ENCODE measurements at places on chromosomes 12 and 14.

- DNase-seq: no peak
Measured at GRCh38 chr12:9757433-9758025, 3.2 kb downstream of the CD69 start.

- DNase-seq: no peak
Measured at GRCh38 chr12:26318661-26319068, 123.3 kb downstream of the SSPN start.

GRCh38 chr12:43883311-43883710 is 47.4 kb downstream of the TMEM117 start:
- DNase-seq: no peak

- DNase-seq: no peak
Measured at GRCh38 chr14:22666203-22666893, 22.2 kb upstream of the OR6J1 start.

GRCh38 chr14:64636980-64637429 is 67.2 kb upstream of the PLEKHG3 start:
- no peak for DNase-seq

DNA sequence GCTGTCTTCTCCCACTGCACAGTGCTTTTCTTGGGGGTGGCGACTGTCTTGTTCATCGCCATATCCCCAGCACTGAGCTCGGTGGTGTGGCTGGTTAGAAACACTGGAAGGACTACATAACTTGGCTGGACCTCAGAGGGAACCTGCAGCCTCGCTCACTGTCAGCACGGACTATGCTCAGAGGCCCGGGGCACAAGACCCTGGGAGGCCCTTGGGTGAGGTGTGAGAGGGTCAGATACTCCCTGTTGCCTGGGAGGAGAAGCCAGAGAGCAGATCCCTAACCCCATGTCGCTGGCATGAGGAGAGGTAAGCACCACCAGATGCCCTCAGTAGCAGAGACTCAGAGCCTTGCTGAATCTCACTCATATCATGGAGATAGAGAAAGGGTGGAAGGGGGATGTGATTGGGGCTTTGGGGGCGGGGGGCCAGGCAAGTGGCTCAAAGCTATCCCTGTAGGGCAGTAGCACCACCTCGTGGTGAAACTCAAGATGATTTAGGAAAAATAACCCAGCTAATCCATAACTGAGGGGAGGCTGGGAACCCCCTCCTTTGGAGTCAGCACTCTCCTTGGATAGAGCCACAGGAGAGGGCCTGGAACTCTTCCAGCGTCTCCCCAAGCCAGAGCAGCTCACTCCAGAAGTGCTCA is 18.7 kb upstream of the HDAC7 start:
- no peak for DNase-seq

- DNase-seq: no peak
Measured at GRCh38 chr14:101520621-101521472, 40.4 kb upstream of the DIO3 start.

GRCh38 chr12:32069071-32069470 is 37.6 kb upstream of the BICD1 start:
- no peak for DNase-seq

DNA sequence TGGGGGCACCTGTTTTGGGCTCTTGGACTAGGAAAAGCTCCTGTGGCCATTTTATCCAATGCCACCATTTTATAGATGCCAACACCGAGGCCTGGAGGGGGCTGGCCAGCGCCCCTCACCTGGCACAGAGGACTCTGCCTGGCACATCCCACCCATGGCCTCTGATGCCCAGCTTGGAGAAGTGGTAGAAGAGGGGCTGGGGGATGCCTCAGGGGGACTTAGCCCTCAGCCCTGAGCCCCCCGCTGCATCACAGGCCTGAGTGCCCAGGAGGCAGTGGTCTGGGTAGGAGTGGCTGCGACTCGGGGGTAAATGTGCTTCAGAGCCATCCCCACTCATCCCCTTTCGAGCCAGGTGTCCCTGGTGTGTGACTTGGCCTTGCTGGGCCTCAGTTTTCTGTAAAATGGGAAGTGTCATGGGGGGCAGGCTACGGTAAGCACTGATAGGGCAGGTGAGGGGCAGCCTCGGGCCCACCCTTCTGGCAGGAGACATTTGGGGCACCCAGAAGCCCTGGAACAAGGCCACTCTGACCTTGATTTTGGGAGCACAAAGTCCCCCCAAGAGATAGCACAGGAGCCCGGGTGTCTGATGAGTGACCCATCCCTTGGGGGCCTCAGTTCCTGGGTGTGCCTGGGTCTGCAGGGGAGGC is 22.5 kb downstream of the SH2B3 start:
- no peak for DNase-seq

- no peak for DNase-seq
Measured at GRCh38 chr12:48750215-48750614, 33.7 kb upstream of the CCNT1 start.

DNA sequence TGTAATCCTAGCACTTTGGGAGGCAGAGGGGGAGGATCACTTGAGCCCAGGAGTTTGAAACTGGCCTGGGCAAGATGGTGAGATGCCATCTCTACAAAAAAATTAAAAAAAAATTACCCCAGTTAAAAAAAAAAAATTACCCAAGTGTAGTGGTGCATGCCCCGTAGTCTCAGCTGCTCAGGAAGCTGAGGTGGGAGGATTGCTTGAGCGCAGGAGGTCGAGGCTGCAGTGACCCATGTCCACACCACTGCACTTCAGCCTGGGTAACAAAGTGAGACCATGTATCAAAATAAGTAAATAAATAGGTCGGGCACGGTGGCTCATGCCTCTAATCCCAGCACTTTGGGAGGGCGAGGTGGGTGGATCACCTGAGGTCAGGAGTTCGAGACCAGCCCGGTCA is 128.8 kb downstream of the VRK1 start:
- no peak for DNase-seq

DNA sequence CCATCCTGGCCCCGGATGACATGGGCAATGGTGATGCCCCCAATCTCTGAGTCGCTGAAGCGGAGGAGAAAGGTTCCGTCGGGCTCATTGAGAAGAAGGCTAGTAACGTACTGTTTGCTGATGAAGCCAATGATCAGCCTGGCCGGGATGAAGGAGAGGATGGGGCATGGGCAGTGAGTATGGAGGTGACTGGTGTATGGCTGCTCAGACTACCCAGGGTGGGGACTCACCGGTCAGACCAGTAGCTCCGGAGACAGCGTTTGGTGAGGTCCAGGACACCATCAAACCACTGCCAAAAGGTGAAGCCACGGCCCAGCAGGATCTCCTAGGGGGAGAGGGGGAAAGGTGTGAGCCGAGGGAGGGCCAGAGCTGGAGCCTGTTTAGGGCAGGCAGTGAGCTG is 10.9 kb downstream of the NAB2 start:
- DNase-seq: no peak

GRCh38 chr12:13066014-13066413 is 21.8 kb downstream of the FAM234B start:
- no peak for DNase-seq

- DNase-seq: no peak
Measured at GRCh38 chr12:88493636-88494035, 86.6 kb downstream of the KITLG start.

DNA sequence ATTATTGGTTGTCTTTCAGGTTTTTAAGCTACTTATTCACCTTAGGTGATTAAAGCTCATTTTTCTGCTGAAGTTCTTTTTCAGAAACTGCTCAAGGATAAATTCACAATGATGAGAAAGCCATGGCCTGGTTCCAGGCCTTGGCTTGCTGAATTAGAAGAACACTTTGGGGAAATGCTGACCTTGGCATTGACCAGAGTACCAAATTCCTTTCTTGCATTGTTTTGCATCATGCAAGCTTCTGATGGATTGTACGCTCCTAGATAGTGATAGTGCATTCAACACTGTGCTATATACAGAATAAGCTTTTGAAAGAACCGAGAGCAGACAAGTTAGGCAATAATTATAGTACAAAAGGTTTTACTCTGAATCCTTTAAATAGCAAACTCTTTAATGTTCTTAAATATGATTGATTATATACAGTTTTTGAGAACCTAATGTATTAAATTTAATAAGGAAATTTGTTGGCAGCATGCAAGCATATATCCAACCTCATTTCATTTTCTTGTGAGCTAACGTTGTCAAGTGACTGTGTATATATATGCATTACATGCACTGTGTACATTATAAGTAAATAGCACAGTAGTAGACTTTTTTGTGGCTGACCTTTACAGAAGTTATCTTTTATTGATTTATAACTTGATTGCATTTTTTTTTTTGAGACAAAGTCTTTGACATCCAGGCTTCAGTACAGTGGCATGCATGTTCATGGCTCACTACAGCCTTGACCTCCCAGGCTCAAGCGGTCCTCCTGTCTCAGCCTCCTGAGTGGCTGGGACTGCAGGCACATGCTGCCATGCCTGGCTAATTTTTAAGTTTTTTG is 99.2 kb downstream of the DIP2B start:
- DNase-seq: no peak

DNA sequence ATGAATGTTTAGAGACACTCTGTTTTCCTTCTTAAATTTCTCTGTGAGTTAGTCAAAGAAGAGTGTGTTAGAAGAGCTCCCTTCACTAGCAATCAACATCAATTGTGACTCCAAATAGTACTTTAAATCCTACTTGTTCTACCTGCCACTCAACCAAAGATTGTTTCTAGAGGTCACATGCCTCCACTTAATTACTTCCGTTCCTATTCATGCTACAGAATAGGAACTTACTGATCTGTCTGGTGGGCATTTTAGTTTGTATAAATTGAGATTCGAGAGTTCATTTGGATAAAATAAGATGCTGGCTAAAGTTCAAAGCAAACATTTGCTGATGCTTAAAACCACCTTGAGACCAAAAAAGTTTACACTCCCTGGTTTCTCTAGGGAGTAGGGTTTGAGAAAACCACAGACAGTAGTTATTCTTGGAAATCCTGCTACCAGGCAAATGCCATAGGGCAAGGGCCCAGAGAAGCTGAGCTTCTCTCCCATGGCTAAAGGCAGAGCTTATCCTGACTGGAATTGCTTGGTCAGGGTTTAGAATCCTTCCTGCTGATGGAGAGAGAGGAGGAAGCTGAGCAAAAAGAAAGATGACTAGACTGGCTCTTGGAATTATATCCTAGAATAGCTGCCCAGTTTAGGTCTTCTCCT is 389.6 kb upstream of the ATP2B1 start:
- no peak for DNase-seq

- DNase-seq: no peak
Measured at GRCh38 chr14:73777420-73777819, 63.2 kb upstream of the PNMA1 start.

GRCh38 chr12:72273851-72274351 is 1.7 kb downstream of the TRHDE start:
- DNase-seq: no peak

DNA sequence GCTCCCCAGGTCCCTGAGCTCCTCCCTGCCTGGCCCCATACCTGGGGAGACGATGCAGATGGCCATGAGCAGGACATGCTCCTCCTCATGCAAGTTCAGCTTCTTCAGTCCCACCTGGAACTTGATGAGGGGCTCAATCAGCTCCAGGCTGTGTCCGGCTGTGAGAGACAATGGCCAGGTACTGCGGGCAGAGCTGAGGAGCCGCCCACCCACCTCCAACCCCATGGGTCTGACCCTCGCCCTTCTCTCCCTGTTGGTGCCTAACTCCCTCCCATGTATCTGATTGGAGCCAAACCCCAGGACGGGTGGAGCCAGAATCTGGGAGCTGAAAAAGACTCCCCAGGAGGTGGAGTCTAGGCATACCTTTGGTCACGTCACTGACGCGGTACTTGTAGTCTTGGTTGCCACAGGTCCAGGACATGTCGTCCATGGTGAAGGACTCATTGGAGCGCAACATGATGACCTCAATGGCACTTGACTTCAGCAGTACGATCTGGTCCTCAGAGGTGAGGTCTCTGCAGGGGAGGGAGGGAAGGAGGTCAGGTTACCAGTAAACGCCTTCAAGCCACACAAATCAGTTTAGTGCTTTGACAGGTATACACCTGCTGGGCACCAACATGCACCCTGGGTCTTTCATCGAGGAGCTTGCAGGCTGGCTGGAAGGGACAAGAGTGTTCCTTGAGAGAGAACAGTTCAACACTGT is 26.7 kb upstream of the HDAC7 start:
- no peak for DNase-seq

GRCh38 chr12:92123780-92124688 is 21.6 kb downstream of the BTG1 start:
- no peak for DNase-seq

- DNase-seq: no peak
Measured at GRCh38 chr14:73741386-73741875, 27.2 kb upstream of the PNMA1 start.

DNA sequence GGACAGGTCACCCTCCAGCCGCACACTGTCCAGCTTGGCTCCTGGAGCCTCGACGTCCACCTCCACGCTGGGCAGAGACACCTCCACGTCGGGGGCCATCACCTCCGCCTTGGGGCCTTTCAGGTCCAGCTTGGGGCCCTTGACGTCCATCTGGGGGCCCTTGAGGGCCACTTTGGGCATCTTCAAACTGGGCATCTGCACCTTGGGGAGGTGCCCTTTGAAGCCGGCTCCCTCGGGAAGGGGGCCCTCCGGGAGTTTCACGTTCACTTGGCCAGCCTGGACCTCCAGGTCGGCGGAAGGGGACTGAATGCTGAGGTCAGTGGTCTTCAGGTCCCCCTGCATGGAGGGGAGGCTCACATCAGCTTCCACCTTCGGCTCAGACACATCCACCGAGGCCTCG is 25.3 kb downstream of the PLD4 start:
- no peak for DNase-seq

- no peak for DNase-seq
Measured at GRCh38 chr12:122336015-122336946, 70.0 kb upstream of the VPS33A start.

GRCh38 chr12:131113568-131114270 is 160.0 kb downstream of the ADGRD1 start:
- DNase-seq: no peak

- no peak for DNase-seq
Measured at GRCh38 chr12:53551889-53552291, 44.6 kb upstream of the NPFF start.

DNA sequence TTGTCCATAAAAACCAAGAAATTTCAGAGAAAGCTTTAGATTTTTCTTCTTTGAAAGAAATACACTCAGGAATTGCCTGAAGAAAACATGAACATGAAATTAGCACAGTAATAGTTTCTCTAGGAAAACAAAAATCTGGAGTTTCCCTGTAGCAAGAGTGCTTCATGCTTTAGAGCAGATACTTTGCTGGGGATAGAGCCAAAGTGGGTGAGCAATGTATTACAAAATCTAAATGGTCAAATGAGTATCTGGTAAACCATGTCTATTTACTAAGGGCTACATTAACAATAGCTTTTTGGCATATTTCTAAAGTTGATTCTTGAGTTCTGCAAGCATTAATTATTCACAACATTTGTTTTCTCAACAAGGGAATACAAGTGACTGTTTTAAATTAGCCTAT is 26.2 kb downstream of the AVPR1A start:
- DNase-seq: no peak

- no peak for DNase-seq
Measured at GRCh38 chr14:35123388-35123703, 994 bp downstream of the PRORP start.

GRCh38 chr12:97316321-97316720 is 146.3 kb upstream of the RMST start:
- no peak for DNase-seq

- no peak for DNase-seq
Measured at GRCh38 chr12:92065018-92065499, 80.6 kb downstream of the BTG1 start.

GRCh38 chr12:1481906-1482305 is 112.5 kb downstream of the FBXL14 start:
- DNase-seq: no peak
